ENCODE measurements at places on chromosomes 7 and 10.

GRCh38 chr7:41994036-41994745 is 242.8 kb downstream of the GLI3 start:
- DNase-seq: no peak

GRCh38 chr7:128052404-128052803 is 21.2 kb upstream of the LRRC4 start:
- no peak for DNase-seq

- no peak for DNase-seq
These were observed 201.8 kb downstream of the NSUN6 start for GRCh38 chr10:18449611-18450026.

GRCh38 chr7:114021135-114021534 is 102.3 kb upstream of the PPP1R3A start:
- DNase-seq: no peak

- DNase-seq: no peak
These were observed 90.7 kb downstream of the TFPI2 start for GRCh38 chr7:93799750-93800357.

DNA sequence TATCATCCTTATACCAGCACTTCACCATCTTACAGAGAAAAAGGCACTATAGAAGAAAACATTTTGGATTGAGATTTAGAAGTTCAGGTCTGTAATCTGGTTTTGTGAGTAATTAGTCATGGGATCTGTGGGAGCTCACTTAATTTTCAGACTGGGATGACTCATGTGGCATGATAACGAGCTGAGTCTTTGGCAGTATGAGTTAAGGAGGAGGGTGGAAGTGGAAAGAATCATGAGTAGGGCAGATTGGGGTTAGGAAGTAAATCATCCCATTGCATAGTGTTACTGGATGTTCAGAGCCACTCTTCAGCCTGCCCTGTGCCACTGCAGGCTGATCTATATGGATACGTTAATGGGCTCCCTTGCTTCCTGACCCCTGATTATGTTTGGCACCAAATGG is 64.9 kb downstream of the ZNF92 start:
- no peak for DNase-seq

GRCh38 chr10:4188406-4188805 is 403.4 kb upstream of the KLF6 start:
- DNase-seq: no peak

DNA sequence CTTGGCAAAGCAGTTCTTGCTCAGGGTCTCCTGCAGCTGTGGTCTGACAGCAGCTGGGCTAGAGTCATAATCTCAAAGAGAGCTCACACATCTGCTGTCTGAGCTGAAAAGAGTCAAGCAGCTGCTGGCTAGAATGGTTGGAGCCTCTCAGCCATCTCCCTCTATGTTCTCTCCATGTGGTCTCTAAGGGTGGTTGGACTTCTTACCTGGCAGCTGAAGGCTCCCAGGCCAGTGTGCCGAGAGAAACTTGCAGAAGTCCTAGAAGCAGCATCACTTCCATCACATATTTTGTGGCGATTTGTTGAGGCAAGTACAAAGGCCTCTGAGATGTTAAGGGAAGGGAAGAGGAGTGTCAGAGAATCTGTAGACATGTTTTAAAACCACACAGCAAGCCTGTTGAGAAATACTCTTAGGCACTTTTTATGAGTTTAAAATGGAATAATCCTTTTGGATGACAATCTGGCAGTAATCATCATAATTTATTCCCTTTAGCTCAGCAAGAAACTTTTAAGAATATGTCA is 93.2 kb downstream of the REEP3 start:
- DNase-seq: no peak

Data from Caco-2 (cell line).